ENCODE measurements at places on chromosomes 13 and 19.

DNA sequence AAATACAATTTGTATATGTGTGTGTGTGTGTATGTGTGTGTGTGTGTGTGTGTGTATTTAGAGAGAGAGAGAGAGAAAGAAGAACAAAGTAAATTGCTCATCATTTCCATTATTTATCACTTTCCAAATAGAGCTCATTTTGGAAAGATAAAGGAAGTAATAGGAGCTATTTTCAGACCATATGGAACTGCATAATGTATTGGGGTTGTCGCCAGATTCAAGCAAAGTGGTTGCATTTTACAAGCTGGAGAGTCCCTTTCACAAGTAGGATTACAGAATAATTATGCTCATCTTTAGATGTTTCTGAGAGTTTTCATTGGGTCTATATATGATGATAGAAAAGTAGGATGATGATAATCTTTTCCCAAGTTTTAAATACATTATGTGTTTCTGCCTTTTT lies 842.7 kb upstream of the SLC10A2 start:
- DNase-seq, result no peak

DNA sequence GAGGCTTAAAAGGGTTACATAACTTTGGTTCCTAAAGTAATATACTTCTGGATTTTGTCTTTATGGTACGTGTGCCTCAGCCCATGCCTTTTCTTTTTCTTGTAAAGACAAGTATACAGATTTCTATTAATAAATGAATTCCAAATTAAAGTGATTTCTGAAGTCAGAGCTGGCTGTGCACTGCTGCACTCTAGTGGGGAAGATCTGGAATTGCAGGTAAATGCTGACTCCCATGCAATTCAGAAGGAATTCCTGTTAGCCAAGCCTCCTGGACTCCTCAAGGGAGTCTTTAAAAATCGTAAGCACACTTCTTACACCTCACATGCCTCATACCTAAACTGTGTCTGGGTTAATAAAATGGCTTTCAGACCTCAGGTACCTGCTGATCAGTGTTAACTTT lies 118.4 kb upstream of the SLC7A1 start:
- no peak for DNase-seq

DNA sequence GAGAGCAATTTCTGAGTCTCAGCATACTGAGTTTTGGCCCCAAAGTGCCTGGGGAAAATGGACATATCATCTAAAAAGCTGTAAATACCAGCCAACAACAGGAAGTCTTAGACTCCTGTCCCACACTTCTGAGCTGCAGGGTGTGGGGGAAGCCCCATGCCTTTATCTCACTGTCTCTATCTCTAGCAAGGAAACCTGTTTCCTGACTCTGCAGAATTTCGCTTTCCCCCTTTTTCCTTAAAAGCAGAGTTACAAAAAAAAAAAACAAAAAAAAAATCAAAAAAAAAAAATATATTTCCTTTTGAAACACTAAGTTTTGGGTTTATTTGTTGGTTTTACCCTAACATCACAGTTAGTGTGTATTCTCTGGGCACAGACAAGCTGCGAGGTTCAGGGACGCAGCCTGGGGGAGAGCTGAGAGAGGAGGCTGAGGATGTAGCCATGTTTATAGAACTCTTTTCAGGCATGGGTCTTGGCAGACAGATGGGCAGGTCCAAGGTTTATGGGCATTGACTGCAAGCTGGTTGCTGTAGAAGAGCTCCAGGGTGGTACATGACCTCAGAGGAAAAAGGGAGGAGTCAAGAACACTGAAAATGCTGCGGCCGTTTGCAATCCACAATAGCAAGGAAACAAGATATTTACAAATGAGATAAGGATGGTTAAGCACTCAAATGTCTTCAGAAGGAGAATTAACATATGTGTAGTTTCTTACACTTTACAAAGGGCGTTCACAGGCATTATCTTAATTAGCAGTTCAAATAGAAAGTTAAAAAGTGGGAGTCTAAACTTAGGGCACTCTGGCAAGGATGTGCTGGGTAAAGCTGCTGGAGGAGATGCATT lies 4.9 kb downstream of the MBNL2 start:
- no peak for DNase-seq

DNA sequence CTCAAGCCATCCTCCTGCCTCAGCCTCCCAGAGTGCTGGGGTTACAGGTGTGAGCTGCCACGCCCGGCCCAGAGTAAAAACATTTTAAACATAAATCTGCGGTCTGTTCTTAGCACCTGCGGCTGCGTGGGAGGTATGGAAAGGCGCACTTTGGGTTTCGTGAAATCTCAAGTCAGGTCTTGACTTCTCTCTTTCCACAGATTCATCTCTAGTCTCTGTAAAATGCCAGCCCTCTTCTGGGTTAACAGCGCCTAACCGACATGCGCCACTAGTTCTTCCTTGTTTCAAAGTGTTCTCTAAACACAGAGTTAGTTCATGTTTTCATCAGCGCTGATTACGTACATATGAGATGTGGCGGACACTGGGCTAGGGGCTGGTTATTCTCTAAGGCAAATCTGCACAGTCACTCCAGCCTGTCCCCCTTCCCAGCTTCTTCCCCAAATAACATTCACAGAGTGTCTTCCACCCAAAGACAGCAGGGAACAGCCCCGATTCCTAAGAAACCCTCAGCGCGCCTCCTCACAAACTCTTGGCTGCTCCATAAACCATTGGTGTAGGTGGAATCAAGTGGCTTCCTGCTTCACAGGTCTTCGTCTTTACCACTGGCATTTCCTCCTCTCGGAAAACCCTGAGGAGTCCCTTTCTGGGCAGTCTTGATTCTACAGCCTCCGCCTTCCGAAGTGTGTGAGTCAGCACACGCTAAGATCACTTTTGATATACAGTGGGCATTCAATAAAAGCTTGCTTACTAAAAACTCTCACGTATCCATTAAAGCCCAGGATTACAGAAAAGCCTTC lies 1.4 kb downstream of the PARP4 start:
- peak; percentile 64 for DNase-seq

GRCh38 chr19:3670796-3671679 lies 29.2 kb downstream of the PIP5K1C start:
- no peak for DNase-seq

- no peak for DNase-seq
Measured at GRCh38 chr19:45595814-45596213, 6.2 kb downstream of the GPR4 start.

DNA sequence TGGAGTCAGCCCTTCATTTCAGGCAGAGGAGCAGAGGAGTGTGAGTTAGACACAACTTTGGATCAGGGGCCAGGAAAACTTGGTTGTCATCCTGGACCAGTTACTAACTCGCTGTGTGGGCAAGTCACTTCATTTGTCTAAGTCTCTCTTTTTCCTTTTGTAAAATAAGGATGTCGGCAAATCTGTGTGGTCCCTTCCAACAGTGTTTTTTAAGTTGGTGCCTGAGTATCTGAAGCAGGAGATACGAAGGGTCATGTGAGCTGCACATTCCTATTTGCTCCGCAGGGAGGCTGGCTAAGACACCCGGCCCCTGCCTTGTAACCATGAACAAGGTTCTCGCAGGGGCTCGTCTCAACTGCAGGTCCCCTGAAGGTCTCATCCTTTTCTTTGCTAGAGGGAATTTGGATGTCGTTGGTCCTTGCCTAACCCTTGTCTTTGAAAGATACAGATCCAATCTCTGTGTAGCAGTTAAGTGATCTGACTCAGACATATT lies 64.3 kb downstream of the LRCH1 start:
- no peak for DNase-seq

DNA sequence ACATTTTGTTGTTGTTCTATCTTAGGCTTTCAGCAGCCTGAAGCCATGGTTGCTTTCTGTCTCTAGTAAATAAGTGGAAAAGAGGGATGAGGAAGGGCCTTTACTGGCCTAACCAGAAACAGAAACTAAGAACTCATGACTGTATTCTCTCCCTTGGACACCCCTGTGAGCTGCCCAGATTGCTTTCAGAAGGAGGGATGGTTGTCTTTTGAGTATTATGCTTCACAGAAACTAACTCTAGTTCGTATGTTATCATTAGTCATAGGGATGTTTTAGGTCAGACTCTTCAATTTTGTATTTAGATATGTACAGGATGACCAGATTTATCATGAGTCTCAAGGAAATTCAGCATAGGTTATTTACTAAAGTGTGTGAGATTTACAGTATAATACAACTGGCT lies 17.5 kb downstream of the BORA start:
- DNase-seq, result no peak

DNA sequence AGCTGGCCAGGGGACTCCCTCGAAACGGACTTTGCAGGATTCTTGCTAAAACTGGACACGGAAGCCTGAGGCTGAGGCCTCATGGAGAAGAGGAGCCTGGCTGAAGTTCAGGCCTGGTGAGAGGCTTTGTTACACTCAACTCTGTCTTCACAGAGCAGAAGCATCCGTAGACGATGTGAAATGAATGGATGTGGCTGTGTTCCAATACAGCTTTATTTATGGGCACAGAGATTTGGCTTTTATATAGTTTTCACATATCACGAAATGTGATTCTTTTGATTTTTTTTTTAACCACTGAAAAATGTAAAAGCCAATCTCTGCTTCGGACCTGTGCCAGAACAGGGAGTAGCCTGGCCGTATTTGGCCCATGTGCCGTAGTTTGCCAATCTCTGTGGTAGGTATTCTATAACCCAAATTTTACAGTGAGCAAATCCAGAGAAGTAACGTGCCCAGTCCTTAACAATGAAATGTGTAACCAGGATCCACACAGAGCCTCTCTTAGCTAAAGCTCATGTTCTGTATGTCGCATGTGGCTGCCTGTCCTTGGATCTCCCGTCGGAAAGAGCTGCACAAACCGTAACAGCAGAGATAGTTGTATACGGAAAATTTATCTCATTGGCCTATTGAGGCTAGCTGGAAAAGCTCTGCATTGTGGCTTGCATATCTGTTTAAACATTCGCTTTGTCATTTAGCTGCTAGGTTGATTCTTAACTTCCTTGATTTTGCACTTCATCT lies 171.6 kb upstream of the RNF113B start:
- DNase-seq, result no peak

Data from stimulated activated CD4-positive, alpha-beta T cell treated with anti-CD3 and anti-CD28 coated beads, Interleukin-4, amount 100 ng/mL, for 48 hours (primary cell).